EL (cell line): ENCODE measurements at places on chromosomes 3 and 15.

GRCh38 chr15:48935236-48935635 is 28.5 kb downstream of the SHC4 start:
- DNase-seq = no peak

DNA sequence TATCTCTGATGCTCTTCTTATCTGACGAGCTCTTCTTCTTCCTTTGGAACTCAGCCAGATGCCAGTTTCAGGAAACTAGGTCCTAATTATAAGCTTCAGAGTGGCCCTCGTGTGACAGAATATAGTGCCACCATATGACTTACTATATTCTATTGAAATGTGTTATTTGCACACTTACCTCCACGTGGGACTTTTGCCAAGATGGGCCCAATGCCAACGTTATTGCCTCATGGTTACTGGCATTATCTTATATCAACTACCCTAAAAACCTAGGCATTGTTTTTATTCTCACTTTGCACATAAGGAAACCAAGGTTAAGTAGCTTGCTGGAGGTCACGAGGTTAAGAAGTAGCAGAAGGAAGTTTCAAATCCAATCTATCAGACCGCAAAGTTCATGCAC is 71.3 kb upstream of the SLCO3A1 start:
- no peak for DNase-seq

DNA sequence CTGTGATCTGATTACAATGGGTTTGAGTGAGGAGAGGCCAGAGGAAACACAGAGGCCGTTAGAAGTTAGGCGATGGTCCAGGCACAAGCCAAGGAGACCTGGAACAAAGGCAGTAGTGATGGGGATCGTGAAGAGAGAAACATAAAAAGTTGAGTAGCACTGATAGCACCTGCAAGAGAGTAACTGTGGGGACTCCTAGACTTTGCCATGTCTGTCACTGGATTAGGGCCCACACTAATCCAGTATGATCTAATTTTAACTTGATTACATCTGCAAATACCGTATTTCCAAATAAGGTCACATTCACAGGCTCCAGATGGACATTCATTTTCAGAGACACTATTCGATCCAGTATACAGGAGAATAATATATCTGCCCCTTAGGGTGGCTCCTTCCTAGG is 144.7 kb downstream of the RAB11A start:
- no peak for DNase-seq

- DNase-seq = no peak
Observed at GRCh38 chr3:123523023-123523412, 61.8 kb downstream of the HACD2 start.

- no peak for DNase-seq
Observed at GRCh38 chr3:88226910-88227309, 77.2 kb downstream of the C3orf38 start.

GRCh38 chr3:82163907-82164520 is 402.6 kb upstream of the GBE1 start:
- peak; percentile 7 for DNase-seq
